Left lung (tissue), 14 donors: ENCODE measurements at places on chromosomes 3 and 15. TPM values are rescaled to one million over a fixed set of nuclear protein-coding genes. Genes with fewer than 3 reads are reported as not detected.

Gene GATA2
- polyA plus RNA-seq = 9.2 TPM

Gene LRTM1
- not detected for polyA plus RNA-seq

Gene SLC2A2
- polyA plus RNA-seq = not detected

Gene PCOLCE2
- 2.9 TPM for polyA plus RNA-seq

Gene NOX5
- 0.35 TPM for polyA plus RNA-seq

Gene GPR149
- polyA plus RNA-seq = not detected

Gene RNF123
- polyA plus RNA-seq = 29.2 TPM

Gene DHX30
- polyA plus RNA-seq = 66.6 TPM

DNA sequence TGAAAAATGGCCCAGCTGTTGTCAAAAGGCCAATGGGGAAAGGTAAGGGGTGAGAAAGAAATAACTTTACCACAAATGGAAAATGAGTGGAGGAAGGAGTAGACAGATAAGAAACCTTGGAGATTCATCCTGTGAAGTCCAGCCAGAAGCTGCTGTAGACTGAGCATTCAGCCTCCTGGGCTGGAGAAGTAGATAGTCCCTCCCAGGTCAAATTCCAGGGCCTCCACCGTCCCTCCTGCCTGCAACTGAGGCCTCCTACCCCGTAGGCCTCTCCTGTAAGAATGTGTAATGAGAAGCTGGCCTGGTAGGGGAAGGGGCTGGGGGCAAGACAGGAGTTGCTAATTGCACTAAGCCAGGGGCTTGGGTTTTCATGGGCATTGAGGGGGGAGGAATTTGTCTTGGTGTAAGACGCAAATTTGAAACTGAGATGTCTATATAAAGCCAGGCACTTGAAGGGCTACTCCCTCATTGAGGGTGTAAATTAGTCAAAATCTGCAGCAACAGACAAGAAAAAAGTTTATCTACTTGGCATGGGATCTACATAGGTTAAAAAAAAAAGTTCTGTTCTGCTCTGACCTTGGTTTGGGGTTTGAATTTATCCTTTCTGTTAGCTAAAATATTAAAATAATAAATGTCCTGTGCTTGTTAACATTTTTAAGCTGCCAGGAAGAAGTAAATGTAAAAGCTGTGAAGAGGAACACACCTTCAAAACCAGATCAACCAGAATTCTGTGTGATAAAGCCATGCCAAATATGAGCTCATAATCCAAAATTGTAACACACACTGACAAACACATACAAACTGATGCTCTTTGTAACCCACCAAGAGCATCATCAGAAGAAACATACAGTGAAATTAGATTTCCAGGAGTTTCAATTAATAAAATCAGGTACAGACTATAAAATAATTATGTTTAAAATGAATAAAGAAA is 1.7 kb upstream of the RBP2 start:
- DNase-seq = no peak

- no peak for DNase-seq
These were observed 20.1 kb downstream of the C3orf80 start for GRCh38 chr3:160245261-160245800.

- no peak for DNase-seq
These were observed 19.9 kb upstream of the SYNM start for GRCh38 chr15:99084965-99085364.

- DNase-seq = no peak
These were observed 96.6 kb downstream of the CEMIP start for GRCh38 chr15:80875568-80876347.

GRCh38 chr3:194865615-194866014 is 179.9 kb downstream of the FAM43A start:
- DNase-seq = no peak

DNA sequence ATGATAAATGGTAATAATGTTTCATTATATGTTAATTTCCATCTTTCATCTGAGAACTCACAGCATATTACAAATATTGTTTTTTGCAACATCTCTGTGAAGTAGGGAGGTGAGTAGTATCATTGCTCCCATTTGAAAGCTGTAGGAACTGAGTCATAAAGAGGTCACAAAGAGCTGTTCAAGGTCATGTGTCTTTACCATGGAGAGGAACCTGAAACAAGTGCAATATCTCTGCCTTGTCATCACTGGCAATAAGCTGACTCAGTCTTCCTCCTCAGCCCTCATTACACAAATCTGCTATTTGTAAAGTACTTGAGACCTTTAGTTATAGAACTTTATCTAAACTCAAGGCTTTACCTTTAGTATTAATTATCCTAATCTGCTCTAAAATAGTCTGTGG is 4.4 kb upstream of the ATP13A4 start:
- no peak for DNase-seq

GRCh38 chr3:14324224-14324944 is 78.0 kb upstream of the SLC6A6 start:
- no peak for DNase-seq

DNA sequence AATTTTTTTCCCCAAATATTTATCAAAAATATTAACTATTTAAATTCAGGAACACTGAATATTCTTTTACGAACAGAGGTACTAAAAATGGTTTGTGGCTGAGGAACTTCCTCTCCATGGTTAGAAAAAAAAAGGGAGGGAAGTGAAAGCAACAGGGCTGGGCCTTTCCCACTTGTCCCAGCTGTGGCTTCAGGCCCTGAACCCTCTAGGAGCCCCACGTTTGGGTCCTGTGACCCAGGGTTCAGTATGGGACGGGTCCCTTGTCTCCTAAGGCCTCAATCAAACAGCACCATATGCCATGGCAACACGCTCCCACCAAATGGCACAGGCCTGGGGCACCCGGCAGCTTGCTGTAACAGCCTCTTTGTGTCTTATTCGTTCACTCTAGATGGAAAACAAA is 32.4 kb downstream of the POC1A start:
- no peak for DNase-seq

GRCh38 chr3:61422945-61423673 is 138.3 kb upstream of the PTPRG start:
- no peak for DNase-seq

DNA sequence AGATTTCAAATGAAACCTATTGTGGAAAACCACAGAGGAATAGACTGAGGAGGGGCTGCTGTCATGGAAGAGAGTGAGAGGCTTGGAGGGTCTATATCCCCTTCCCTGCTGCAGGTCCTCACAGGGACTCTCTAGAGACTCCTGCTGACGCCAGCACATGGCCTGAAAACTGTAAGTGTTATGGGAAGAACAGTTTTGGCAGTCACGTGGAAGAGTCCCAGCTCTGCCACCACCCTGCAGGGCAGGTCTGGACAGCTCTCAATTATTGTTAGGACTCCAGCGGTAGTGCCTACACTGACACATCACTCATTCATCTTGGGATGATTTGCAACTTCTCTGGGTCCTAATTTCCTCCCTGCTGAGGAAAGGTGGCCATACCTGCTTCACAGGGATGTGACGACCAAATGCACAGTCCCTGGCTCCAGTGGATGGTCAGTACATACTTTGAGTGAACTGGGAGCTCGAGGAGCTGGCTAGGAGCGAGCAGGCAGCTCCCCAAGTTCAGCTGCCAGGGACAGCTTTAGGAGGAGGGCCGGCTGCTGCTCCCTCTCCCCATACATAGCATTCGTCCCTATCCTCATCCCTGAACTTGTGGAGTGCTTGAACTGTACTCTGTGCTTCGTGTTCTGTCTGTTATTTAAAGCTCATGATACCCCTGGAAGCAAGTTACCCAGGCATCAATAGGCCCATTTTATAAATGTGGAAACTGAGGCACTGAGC is 49.2 kb downstream of the CTXND1 start:
- DNase-seq = no peak

- DNase-seq = no peak
These were observed 469.1 kb upstream of the ARHGEF26 start for GRCh38 chr3:153652076-153652475.

- DNase-seq = no peak
These were observed 189.8 kb upstream of the RBMS3 start for GRCh38 chr3:29090912-29091597.

DNA sequence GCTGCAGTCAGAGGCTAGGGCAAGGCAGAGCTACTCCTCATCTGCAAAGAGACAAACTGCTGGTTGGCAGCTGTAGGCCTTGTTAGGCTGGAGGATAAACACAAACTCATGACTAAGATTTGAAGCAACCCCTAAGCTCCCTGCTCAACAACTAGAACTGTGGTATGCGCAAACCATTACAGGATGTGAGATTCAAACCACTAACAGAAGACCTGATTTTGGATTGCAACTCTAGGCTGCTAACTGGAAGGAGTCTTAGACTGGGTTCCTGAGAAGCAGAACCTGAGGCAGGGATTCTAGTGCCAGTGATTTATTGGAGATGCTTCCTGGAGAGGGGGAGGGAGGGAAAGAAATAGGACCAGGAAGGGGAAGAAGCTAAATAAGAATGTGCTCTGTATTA is 22.5 kb downstream of the CCR4 start:
- DNase-seq = no peak

- no peak for DNase-seq
These were observed 725.3 kb upstream of the CFAP20DC start for GRCh38 chr3:59775106-59775505.

DNA sequence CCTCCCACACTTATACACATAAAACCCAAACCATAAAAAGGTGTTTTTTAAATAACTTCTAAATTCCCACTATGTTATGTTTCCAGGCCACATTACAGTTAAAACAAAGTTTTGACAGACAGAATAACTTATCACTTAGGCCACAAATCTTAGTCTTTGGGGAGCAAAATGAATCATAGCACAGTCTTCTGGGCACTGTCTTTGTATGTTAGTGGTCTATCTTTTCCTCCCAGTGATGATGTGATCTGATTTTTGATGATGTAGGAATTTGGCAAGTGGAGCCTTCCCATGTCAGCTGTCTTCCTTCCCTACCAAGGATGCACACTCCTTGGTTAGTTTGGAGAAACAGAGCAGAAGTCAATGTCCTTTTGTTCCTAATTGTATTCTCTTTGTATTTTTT is 67.3 kb downstream of the THSD4 start:
- DNase-seq = no peak

GRCh38 chr3:127735767-127736693 is 63.3 kb downstream of the ABTB1 start:
- no peak for DNase-seq

DNA sequence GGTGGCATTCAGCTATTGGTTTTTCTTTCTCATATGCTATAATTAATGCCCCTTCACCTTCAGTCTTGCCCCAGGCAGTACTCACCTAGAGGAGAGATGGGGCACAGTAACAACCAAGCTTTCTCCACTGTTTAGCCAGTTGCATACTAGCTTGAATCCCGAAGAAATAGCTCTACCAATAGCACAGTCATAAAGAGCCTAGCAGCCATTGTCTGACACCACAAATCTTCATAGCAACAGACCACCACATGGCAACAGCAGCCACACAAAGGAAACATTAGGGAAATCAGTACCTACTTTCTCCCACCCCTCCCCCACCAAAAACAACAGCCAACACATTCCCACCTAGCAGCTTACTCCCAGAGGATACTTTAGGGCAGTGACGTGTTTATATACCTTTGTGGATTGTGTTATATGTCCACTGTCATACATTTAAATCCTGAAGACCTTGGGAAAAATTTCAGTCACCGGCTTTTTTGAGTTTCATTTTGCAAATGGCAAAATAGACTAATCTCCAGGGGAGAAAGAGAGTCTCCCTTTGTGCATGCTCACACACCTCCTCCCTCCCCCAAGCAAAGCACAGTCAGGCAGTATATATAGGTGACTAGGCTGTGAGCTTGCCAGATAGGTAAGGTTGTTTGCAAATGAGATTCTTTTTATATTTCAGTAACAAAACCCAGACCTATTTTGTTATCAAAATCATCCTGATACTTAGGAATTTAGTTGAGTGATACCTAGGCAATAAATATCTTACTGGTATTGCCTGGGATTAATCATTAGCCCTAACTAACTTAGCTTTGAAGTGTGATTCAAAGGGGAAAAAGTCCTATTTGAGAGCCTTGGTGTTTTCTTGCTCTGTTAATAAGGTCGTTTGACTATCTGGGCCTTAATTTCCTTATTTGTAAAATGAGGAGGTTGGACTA is 140.6 kb downstream of the RBPMS2 start:
- no peak for DNase-seq

DNA sequence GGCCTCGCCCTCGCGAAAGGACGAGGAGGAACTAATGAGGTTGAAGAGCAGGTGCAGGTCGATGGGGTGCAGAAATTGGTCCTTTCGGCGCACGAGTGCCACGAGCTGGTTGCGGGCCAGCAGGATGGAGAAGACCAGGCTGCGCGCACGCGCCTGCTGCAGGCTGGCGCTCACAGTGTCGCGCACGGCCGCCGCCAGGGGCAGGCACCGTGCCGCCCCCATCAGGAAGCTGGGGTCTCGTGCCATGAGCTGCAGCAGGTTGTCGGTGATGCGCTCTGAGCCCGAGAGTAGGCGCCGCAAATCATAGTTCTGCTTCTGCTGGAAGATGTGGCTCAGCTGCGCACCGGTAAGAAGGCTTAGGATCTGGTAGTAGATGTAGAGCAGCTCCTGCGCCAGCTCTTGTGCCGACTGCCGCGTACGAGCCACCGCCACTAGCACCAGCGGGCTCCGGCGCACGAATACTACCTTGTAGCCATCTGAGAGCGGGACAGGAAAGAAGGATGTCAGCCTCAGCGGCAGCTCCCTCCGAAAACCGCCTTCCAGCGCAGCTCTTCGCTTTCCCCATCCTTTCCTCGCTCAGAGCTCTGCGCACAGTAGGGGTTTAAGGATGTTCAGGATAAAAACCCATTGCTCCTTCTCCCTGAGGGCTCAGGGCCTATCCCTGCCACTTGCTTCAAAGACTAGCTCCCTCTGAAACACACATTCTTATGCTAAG is 6.9 kb upstream of the MST1R start:
- DNase-seq = no peak

- DNase-seq = no peak
These were observed 559.8 kb upstream of the CBLB start for GRCh38 chr3:106428565-106428994.

GRCh38 chr3:42148982-42149432 is 57.9 kb downstream of the TRAK1 start:
- DNase-seq = peak; percentile 54

- DNase-seq = no peak
These were observed 72.5 kb upstream of the P3H2 start for GRCh38 chr3:190193210-190193609.

- no peak for DNase-seq
These were observed 514.3 kb downstream of the PDCD6IP start for GRCh38 chr3:34312684-34313083.

DNA sequence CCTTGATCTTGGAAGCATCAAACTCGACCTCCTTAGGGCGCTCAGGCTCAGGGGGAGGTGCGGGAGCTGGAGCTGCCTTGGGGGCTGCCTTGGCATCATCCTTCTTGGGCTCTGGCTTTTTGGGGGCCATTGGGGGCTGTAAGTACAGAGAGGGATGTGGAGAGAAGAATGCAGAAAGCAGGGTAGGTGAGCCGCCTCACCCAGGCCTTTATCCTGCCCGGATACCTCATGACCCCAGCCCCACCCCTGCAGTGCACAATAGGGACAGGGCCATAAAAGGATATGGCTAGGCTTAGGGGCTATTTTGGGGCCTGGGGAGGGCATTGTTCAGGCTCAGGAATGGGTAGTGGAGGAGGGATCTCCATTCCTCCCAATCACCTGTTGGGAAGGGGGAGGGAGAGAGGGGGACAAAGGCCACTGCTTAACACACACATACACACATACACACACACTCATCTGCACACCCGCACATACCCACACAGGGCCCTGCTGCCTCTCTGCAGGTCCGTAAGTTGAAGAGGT is at the start of gene MYL3:
TSS of gene MYL3 (minus strand) at position 184 of the 522 bp plus-strand sequence. CDS start at position 130, 54 bp downstream.
- no peak for DNase-seq
